ENCODE measurements at places on chromosomes 12 and 14.

- DNase-seq: no peak
These were observed 88.4 kb downstream of the BCAT1 start for GRCh38 chr12:24860546-24860945.

- DNase-seq: no peak
These were observed 160.9 kb downstream of the ALG10B start for GRCh38 chr12:38477340-38478090.

GRCh38 chr14:43449291-43449690 lies 1057.8 kb downstream of the FSCB start:
- DNase-seq: no peak

DNA sequence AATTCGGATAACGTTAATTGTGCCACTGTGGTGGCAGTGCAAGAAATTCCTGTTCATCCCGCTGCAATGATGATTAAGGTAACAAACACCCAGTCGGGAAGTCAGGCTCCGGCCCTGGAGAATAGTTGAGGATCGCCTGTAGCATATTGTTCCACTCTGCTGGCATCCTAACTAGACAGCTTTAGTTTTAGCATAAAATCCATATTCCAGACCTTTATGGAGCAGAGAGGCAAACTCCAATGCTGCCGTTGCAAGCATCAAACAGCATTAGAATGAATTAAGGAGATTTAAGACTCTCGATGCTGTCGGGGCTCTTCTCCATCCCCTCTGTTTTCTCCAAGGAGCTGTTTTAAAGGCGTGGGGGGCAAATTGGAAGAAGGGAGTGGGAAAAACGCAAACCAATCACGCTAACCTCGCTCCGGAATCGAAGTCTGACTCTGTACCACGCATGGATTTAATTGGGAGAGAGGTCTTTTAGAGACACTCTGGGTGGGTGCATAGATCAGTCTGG lies 660.4 kb downstream of the VRK1 start:
- no peak for DNase-seq

DNA sequence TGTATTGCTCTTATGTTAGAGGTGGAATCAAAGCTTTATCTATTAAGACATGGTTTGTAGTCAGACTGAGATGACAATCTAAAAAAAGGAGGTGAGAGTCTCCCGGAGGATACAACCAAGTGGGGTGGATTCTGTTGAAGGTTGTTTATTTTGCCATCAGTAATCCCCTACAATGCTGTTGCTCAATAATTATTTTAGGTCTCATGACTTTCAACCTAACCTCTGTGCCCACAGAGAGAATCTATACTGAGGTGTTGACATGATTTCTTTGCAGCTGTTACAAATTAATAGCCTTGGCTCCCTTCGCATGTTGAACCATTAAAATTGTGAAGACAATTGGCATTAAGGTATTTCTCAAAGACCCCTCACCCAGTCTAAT lies 28.7 kb upstream of the FOS start:
- DNase-seq: no peak

DNA sequence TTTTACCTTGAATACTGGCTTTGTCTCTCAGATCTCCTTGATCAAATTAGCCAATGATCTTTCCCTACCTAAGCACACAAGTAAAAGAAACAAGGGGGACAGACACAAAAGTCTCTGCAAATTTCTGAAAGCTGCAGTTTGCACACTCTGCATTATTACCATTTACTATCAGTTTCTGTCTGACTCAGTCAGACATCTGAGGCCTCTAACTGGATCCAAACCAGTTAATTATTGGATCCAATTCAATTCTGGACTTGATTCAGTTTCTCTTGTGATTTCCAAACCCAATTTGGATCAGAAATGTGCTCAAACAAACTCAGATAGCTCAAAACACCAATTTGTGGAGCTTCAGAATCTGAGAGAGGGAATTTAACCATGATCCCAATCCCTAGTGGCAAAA lies 16.6 kb downstream of the SSTR1 start:
- no peak for DNase-seq
